ENCODE measurements at places on chromosomes 1 and 21. TPM values are rescaled to one million over a fixed set of nuclear protein-coding genes. Genes with fewer than 3 reads are reported as not detected.

- peak; percentile 5 for DNase-seq
These were observed 409.5 kb upstream of the ADGRL2 start for GRCh38 chr1:81391125-81391828.

GRCh38 chr1:172168597-172168872, 251.9 kb upstream of the C1orf105 start:
- no peak for DNase-seq

GRCh38 chr1:235545292-235545930, 41.2 kb upstream of the B3GALNT2 start:
- DNase-seq, result no peak

DNA sequence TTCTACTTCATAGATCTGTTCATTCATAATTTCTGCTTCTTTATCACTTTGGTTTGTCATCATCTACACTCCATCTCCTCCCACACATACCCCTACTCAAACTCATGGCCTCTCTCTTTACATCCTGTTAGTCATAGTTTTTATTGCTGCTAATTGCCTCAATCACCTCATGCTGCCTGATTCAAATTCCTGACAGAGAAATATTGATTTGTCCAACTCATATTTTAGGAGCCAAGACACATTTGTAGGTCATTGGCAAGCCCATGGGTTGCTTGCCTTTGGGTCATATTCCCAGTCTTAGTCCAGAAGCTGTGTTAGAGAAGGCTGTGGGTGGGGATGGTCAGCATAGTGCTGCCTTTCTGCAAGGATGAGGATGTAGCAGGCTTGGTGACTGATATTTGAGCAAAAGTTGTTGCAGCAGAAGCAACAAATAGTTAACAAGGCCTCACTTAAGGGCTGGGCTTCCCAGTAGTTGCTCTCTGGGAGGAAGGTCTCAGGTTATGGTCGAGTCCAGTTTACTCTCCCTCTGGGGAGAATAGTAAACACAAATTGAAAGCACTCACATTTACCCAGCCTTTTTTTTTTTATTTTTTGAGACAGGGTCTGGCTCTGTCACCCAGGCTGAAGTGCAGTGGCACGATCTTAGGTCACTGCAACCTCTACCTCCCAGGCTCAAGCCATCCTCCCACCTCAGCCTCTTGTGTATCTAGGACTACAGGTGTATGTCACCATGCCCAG, 22.4 kb upstream of the EPS15 start:
- no peak for DNase-seq

GRCh38 chr1:52056937-52057231, 789 bp downstream of the BTF3L4 start:
- no peak for DNase-seq

DNA sequence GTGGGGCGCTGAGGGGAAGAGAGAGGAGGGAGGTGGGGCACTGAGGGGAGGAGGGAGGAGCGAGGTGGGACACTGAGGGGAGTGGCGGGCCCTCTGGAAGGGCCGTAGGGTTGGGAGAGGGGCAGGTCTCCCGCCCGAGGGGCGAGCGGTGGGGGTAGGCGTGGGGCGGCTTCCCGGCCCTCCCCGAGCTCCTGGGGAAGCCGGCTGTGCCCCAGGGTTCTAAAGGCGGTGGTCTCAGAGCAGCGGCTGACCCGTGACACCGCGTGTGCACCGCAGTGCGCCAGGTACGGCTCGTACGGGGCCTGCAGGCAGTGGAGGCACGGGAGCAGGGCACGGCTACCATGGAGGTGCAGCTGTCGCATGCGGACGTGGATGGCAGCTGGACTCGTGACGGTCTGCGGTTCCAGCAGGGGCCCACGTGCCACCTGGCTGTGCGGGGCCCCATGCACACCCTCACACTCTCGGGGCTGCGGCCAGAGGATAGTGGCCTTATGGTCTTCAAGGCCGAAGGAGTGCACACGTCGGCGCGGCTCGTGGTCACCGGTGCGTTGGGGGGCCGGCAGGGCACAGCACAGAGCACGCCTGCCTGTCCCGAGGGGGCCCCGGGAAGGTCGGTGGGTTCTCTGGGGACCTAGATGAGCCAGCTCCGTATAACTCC, 68.5 kb downstream of the OBSCN start:
- DNase-seq, result no peak

GRCh38 chr1:56821462-56821797, 2.2 kb upstream of the FYB2 start:
- DNase-seq, result no peak

GRCh38 chr1:96579636-96580035, 141.9 kb upstream of the PTBP2 start:
- DNase-seq, result no peak

GRCh38 chr1:151002051-151002450, 4.7 kb downstream of the MINDY1 start:
- no peak for DNase-seq

DNA sequence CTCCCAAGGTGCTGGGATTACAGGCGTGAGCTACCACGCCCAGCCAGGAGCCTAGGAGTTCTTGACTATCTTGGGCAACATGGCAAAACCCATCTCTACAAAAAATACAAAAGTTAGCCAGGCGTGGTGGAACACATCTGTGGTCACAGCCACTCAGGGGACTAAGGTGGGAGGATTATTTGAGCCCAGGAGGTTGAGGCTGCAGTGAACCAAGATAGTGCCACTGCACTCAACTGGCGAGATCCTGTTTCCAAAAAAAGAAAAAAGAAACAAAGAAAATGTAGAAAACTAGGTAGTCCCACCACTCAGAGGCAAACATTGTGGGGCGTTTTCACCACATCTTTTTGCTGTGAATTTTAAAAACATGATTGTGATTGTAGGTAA, 141.3 kb downstream of the ZZZ3 start:
- DNase-seq, result no peak

GRCh38 chr1:206939131-206939530, 7.1 kb downstream of the PIGR start:
- no peak for DNase-seq

- DNase-seq, result no peak
These were observed 372.1 kb downstream of the PTPRC start for GRCh38 chr1:199010933-199011332.

GRCh38 chr1:184482136-184482535, 95.3 kb downstream of the C1orf21 start:
- DNase-seq, result no peak

GRCh38 chr1:64320470-64320869, 117.0 kb downstream of the UBE2U start:
- DNase-seq, result no peak

GRCh38 chr1:208541225-208541855, 297.2 kb upstream of the PLXNA2 start:
- DNase-seq, result peak; percentile 29

- DNase-seq, result no peak
These were observed 184.6 kb upstream of the NRIP1 start for GRCh38 chr21:15249285-15249993.

GRCh38 chr1:41175546-41175945, 66.6 kb downstream of the SCMH1 start:
- DNase-seq, result no peak

Gene FCGR1A
- 9.8 TPM for total RNA-seq

Gene TRIM17
- total RNA-seq, result 0.78 TPM

Gene ANP32E
- 20.3 TPM for total RNA-seq

All from occipital lobe (tissue), 3 donors.